ENCODE measurements at places on chromosomes 13 and 19.

- DNase-seq, result no peak
These were observed 13.2 kb downstream of the GADD45B start for GRCh38 chr19:2488942-2489731.

DNA sequence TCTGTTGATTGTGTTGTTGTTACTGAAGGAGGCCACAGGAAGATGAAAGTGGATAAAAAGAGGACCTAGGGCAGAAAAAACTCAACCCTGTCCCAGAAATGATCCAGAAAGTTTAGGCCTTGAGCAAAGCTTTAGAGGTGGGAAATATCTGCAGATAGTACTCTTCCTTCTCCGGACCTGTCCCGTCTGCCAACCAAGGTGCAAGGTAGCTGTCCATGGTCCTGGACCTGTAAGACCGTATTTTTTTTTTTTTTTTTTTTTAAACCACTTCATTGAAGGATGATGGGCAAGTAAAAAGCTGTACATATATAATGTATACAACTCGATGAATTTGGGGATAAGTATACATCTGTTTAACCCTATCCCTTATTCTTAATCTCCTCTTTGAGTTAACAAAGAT is 225.9 kb downstream of the OLFM4 start:
- DNase-seq, result no peak

DNA sequence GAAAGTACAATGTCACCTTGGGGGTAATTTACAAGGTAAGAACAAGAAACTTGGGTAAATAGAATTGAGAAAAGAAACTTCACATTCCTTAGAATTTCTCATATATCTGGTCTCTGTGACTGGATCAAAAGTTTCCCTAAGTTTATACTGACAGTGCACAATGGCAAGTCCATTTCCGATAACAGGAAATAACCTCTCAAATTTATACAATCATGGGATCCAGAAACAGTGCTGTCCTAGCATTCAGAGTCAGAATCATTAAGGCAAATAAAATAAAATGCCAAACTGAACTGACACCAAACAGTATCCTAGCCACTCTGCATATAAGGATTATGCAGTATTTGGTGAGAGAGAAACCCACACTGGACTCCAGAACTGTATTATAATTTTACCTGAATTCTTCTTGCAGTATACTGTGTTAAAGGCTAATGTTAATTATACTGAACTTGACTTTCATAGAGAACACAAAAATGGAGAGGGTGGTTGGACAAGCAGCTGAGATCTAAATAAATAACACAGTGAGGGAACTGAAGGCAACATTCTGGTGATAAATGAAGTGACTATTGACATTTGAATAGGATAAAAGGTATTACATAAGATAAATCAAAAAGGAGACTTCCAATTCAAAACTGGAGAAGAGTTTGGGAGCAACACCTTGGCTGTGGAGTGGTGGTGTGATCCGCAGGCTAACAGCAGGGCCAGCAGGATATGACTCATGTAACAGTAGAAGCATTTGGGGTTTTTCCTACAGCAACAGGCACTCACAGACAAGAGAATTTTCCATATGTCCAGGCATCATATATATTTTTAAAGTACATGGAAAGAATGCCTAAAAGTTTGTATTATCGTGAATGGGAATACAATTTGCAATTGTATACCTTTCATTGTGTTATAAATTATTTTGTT is 932.5 kb upstream of the MIR17HG start:
- peak; percentile 76 for DNase-seq

- no peak for DNase-seq
These were observed 160.3 kb downstream of the KATNAL1 start for GRCh38 chr13:30147015-30147414.

DNA sequence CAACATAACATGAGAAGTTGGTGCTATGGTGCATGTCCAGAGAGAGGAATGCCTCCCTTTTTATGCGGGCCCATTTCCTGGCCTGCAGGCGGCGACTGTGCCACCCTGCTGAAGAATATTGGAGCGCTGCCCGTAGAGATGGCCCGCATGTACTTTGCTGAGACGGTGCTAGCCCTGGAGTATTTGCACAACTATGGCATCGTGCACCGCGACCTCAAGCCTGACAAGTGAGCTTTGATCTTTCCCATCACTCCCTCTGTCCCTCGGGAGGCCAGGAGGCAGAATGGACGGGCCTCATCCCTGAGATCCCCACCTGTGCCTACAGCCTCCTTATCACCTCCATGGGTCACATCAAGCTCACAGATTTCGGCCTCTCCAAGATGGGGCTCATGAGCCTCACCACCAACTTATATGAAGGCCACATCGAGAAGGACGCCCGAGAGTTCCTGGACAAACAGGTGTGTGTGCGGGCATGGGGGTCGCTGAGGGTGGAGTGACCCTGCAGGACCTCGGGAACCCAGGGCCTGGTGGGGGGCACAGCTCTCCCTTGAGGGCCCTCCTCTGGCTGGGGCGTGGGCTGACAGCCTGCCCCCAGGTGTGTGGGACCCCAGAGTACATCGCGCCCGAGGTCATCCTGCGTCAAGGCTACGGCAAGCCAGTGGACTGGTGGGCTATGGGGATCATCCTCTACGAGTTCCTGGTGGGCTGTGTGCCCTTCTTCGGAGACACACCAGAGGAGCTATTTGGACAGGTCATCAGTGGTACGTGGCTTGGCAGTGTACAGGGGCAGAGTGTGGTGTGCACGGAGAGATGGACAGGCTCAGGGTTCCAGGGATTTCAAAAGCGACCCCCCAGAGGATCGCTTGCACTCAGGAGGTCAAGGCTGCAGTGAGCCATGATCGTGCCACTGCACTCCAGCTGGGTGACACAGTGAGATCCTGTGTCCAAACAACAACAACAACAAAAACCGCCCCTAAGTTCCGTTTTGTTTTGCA is 16.2 kb downstream of the DNASE2 start:
- no peak for DNase-seq

- no peak for DNase-seq
These were observed 6.2 kb upstream of the EBPL start for GRCh38 chr13:49697468-49697867.

DNA sequence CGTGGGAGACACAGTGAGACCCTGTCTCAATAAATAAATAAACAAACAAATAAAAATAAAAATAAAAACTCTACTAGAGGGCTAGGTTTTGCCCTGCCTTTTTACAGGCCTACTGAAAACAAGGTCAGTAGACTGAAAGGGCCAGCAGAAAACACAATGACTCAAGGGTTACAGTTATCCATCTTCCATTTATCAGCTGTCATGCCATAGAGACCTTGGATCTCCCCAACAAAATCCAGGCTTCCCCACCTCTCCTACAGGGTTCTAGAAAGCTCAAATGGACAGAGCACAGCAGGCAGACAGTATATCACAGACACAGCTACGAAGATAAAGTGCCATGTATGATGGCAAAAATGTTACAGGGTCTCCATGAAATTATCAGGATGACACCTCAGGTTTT is 54.4 kb downstream of the FOXO1 start:
- no peak for DNase-seq

- peak; percentile 33 for DNase-seq
These were observed 118.7 kb downstream of the FRY start for GRCh38 chr13:32150239-32150638.

GRCh38 chr13:27523346-27524073 is 73.1 kb upstream of the MTIF3 start:
- DNase-seq, result peak; percentile 1

GRCh38 chr19:30116984-30117555 is 175.0 kb downstream of the URI1 start:
- DNase-seq, result no peak

- no peak for DNase-seq
These were observed 20.2 kb downstream of the VSTM2B start for GRCh38 chr19:29545866-29546582.

- peak; percentile 21 for DNase-seq
These were observed 22.0 kb downstream of the POSTN start for GRCh38 chr13:37576601-37577000.

GRCh38 chr13:85497652-85498051 is 301.6 kb downstream of the SLITRK6 start:
- DNase-seq, result peak; percentile 93

GRCh38 chr13:98451676-98452470 is 125.0 kb downstream of the STK24 start:
- DNase-seq, result peak; percentile 39

- DNase-seq, result no peak
These were observed 616.6 kb downstream of the FGF9 start for GRCh38 chr13:22287343-22287920.

DNA sequence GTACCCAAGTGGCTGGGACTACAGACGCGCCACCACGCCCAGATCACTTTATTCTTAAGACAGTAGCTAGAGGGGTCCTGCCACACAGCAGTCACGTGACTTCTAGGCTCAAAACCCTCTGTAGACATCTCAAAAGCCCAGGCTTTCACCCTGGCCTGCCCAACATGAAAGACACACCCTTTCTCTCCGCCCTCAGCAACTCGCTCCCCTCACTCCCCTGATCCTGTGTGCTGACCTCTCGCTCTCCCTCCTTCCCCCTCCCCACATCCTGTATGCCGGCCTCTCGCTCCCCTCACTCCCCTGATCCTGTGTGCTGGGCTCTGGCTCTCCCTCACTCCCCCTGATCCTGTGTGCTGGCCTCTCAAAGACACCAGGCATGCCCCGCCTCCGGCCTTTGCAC is 77.4 kb downstream of the SLC15A1 start:
- DNase-seq, result no peak

DNA sequence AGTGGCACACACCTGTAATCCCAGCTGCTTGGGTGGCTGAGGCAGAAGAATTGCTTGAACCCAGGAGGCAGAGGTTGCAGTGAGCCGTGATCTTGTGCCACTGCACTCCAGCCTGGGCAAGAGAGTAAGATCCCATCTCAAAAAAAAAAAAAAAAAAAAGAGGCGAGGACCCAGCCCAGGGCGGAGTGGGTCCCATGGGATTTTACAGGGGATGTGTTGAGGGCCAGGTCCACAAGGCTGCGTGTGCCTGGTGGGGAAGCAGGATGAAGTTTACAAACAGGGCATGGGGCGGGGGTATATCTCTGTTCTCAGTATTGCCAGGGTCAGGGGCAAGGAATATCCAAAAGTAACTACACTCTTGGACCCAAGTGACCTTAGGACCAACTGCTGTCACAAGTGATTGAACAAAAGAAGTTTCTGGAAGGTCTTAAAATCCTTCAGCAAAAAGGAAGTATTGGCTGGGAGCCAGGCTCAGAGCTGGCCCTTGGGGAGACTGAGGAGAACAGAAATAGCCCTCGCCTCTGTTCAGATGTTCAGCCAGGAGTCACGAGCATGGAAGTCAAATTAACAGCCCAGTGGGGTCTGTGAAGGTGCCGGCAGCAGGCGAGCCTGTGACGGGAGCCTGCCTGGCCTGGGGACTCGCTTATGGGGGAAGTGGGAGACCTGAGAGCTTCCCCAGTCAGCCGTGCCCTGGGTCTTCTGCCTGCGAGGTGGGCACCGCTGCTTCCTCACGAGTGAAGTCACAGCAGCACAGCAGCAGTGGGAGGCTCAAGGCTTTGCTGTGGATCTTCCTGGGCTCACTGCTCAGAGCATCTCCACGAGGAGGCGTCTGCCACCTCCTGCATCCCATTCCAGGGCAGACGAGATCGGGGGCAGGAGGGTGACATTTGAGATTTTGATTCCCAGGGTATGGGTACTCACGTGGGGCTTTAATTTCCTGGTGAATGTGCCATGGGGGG is 6.4 kb downstream of the MYO9B start:
- no peak for DNase-seq

DNA sequence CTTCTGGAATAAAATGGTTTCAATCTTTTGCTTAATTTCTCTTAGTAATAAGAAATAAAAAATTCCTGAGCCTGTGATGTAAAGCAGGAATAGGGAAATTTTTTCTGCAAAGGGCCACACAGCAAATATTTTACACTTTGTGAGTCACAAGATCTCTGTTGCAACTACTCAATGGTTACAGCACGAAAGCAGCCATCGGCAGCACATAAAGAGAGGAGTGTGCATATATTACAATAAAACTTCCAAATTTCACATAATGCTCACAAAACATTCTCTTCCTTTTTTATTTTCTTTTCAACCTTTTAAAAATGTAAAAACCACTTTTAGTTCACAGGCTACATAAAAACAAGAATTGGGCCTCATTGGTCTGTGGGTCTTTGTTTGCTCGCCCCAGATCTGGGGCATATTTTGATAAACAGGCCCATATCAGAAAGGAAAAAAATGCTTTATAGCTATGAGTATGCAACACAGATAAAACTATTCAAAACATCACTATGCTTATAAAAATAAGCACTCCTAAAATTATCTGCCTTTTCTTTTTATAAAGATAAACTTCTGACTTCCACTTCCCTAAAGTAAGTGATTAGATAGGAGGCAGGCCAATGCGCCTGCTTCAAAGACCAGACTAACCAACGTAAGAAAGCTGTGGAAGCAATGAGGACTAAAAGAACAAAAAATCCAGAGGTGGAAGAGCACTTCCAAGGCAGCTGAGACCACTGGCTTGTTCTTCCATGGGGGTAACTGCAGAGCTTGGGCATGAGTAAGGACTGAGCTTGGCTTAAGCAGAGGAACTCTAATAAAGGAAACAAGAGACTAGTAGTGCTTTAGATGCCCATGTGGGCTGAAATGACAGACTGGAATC is 26.5 kb downstream of the MYCBP2 start:
- peak; percentile 75 for DNase-seq

DNA sequence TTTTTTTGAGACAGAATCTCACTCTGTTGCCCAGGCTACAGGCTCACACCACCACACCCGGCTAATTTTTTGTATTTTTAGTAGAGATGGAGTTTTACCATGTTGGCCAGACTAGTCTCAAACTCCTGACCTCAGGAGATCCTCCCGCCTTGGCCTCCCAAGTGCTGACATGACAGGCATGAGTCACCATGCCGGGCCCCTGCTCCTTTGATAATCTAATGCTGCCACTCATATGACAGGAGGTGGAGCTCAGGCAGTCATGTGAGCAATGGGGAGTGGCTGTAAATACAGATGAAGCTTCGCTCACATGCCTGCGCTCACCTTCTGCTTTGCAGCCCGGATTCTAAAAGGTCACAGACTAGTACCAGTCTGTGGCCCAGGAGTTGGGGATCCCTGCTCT is 25.1 kb downstream of the ARHGEF18 start:
- DNase-seq, result peak; percentile 21

- DNase-seq, result peak; percentile 28
These were observed 9.1 kb upstream of the EPHX3 start for GRCh38 chr19:15241259-15241910.
